Hepatic stellate cell (primary cell): ENCODE measurements at places on chromosomes 12 and 14.
A peak's percentile ranks its signal among the peaks of the same experiment; 100 is the strongest.

DNA sequence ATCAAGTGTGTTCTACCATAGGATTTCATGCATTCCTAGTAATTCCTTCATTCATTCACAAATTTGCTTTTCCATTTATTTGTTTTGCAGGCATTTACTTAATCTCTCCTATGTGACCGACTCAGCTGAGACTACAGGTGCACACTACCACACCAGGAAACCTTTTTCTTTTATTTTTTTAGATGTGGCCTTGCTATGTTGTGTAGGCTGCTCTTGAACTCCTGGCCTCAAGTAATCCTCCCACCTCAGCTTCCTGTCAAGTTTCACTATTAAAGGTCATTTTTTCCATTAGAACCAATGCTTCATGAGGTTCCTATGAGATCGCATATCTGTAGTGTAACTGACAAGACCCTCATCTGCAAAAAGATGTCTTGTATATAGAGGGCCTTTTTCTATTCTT, 1218.7 kb downstream of the VRK1 start:
- no peak for DNase-seq

DNA sequence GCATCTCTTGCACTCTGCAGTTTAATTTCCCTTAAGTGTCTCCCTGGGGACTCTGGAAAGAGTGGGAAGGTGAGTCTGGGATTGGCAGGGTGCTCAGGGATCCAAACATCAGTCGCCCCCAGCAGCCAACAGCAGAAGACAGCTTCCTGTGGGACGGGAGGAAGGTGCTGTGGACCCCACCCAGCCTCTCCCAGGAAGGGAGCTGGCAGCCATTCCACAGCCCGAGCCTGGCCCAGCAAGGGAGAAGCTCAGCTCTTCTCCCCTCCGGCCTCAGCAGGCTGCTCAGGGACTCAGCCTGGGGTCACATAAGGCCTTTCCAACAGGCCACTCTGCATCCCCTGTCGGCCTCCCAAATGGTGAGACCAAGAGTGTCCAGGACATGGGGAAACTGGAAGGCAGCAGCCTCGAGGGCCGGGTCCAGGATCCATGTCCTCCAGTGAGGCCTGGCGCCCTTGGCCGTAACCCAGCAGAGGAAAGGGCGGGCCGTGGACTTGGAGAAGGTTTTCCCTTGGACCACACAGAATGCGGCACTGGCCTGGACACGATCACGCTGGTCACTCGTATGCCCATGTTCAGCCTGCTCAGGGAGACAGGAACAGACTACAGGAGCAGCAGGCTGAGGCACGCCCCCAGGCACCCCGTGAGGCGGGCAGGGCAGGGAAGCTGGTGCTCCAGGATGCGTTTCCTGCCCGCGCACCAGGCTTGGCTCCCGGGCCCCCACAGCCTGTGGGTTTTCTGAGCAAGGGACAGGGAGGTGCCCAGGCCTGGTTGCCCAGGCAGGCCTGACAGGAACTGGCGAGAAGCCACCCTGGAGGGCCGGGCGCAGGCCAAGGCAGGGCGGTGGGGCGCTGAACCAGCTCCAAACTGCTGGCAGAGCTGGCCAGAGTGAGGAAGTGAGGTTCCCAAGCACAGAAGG, 3.5 kb downstream of the XRCC3 start:
- DNase-seq = no peak

GRCh38 chr12:9992296-9992695, 6.6 kb downstream of the CLEC1B start:
- no peak for DNase-seq

GRCh38 chr12:100234591-100235304, 32.1 kb downstream of the DEPDC4 start:
- peak; percentile 37 for DNase-seq

GRCh38 chr12:89950421-89950820, 241.8 kb upstream of the ATP2B1 start:
- no peak for DNase-seq

DNA sequence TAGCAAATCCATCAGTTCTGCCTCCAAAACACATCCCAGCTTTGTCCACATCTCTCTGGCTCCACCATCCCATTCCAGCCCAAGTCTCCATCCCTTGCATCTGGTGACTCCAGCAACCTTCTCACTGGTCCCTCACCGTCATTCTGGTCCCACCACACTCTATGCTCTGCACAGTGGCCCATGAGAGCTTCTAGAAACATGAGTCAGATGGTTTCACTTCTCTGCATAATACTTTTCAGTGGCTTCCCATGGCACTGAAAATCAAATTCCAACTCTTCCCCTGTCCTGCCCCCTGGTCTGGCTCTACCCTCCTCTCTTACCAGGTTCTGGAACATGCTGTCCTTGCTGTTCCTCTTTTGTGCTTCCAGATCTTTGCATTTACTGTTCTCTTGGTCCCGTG, 17.2 kb upstream of the C12orf76 start:
- DNase-seq = no peak

- peak; percentile 60 for DNase-seq
Observed at GRCh38 chr12:95805864-95806671, 15.5 kb upstream of the NTN4 start.

DNA sequence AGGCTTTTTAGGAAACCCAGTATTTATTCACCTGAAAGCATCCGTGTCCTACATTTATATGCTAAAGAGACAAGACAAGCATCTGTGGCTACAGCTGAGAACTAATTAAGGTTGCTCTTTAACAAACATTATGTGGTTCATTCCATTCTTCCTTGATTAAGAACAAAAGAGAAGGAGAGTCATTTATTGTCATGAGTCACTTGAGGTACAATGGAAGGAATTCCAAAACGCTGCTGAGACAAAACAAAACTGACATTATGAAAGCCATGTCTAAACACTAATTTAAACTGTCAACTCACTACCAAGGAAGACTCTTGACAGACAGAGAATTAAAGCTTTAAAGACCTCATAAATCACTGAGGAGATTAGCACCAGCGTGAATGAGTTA, 214.4 kb downstream of the BMP4 start:
- DNase-seq = no peak

- DNase-seq = no peak
Observed at GRCh38 chr12:51265024-51265423, 5.2 kb downstream of the SMAGP start.

DNA sequence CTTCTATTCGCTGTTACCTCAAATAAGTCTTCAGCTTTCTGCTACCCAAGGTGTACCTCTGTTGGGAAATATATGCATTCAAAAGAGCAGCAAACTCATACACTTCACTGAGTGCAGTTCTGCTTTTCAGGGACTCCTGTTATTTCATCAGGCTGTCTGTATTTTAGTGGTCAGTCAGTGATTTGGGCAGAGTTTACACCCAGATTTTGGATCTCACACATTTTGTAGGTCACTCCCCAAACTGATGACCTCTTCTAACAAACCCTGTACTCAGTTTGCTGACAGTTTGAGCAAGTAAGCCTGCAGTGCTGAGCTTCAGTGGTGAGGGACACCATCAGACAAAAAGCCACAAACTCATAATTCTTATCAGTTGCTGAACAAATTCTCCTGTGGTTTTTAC, 8.2 kb upstream of the WASHC4 start:
- no peak for DNase-seq

- DNase-seq = no peak
Observed at GRCh38 chr12:50081096-50081808, 3.9 kb upstream of the SMARCD1 start.

DNA sequence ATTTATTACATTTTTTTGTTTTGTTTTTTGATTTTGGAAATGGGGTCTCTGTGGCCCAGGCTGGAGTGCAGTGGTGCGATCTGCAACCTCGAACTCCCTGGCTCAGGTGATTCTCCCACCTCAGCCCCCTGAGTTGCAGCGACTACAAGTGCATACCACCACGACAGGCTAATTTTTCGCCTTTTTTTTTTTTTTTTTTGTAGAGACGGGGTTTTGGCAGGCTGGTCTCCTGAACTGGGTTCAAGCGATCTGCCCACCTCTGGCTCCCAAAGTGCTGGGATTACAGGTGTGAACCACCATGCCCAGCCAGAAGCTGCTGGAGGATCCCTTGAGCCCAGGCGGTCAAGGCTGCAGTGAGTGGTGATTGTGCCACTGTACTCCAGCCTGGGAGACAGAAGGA, 2.3 kb downstream of the MON2 start:
- DNase-seq = no peak
